ENCODE measurements at places on chromosomes 12 and 14.

DNA sequence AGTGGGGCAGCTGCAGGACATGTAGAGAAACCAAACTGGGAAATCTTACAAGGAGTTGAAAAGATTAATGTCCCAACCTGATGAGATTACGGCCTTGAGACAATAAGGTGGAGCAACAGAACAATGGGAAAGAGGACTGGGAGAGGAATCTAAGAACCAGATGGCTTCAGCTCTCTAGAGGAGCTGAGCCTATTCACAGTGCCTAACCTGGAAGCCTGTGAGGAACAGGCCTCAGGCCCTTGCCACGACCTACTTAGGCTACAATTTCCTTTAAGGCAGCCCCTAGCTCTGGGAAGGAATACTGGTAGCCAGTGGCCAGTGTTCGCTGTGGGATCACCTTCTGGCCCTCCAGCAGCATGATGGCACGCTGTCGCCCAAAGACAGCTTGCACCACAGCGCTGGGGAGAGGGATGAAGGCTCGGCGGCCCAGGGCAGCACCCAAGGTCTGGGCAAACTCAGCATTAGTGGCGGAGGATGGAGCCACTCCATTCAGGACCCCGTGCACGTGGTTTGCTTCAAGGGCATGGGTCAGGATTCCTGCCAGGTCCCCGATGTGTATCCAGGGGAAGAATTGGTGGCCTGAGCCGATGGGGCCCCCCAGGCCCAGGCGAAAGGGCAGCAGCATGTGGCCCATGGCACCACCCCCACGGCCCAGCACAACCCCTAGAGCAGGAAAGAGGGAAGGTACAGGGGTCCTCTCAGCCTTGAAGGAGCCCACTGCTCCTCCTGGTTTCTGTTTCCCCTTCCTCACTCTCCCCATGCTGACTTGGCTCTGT lies 2.6 kb downstream of the SDR39U1 start:
- no peak for DNase-seq

GRCh38 chr14:105525861-105526775 lies at the start of gene TMEM121:
Gene TMEM121, plus strand, starts transcription at chr14:105526583. Its CDS starts 2,252 bp downstream, at chr14:105528835.
- DNase-seq: no peak

- DNase-seq: no peak
Observed at GRCh38 chr12:45348311-45348710, 132.4 kb downstream of the ANO6 start.

GRCh38 chr12:5015711-5016492 lies 27.8 kb upstream of the KCNA5 start:
- no peak for DNase-seq

- DNase-seq: no peak
Observed at GRCh38 chr14:58428118-58428683, 682 bp downstream of the KIAA0586 start.

DNA sequence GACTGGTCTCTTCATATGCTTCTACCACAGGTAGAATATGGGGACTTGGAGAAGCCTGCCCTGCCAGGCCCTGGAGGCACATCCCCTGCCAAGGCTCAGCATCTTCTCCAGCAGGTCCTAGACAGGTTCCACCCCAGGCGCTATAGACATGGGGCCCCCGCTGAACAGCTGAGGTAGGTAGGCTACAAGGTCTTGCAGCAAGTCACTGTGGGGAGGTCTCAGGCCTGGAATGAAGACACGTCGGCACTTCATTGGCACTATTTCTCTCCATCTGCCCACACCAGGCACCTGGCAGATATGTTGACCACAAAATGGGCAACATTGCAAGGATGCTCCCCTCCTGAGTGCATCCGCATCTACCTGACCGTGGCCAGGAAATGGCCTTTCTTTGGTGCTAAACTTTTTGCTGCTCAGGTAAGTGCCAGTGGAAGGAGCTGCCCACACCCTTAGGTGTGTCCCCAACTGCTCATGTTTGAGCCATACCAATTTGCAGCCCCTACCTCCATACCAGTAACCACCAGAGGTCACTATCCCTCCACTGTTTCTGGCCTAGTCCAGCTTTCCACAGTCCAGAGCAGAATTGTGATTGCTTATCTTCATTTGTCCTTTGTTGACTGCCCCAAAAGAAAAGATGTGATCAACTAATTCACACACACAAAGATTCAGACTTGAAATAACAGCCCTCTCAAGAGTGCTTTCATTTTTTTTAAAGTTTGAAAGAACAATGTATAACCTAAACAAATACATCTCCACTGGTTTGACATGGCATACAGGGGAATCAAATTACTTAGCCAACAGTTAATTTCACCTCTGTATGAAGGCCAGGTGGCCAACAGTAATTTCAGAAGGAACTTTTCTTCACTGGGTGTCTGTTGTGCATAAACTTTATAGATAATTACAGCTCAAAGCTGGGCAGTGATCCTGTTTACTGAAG lies 16.1 kb downstream of the PIGH start:
- DNase-seq: no peak

- no peak for DNase-seq
Observed at GRCh38 chr12:117005417-117006046, 93.7 kb downstream of the TESC start.

GRCh38 chr14:97723819-97724218 lies 926.6 kb downstream of the VRK1 start:
- DNase-seq: no peak

- peak; percentile 71 for DNase-seq
Observed at GRCh38 chr12:1453810-1454209, 140.6 kb downstream of the FBXL14 start.

DNA sequence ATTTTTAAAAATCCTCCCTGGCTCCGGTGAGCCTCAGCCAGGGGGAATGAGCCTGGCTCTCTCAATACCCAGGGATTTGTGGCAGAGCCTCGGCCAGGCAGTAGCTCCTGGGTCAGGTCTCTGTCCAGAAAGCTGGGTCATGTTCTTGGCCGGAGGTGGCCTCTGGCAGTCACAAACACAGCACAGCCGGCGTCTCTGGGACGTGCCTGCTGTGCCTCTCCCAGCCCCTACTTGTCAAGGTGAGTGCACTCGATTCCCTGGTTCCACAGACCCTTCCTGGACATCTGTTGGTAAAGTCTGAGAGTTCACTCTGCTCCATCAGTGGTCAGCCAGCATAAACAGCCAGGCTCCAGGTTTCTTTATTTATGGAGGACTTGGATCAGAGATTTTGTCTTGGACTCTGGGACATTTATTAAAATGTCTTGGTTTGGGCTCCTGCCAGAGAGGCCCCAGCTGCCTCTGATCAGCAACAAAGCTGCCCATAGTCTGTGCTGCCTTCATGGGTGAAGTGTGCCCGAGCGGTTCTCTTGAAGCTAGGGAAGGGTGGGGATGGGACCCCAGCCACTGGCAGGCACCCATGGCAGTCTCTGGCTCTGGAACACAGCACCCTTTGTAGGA lies 56.7 kb downstream of the DGLUCY start:
- no peak for DNase-seq

- DNase-seq: no peak
Observed at GRCh38 chr12:111443086-111443485, 37.4 kb downstream of the SH2B3 start.

- no peak for DNase-seq
Observed at GRCh38 chr12:9208229-9208628, at the start of gene PZP. Gene PZP, minus strand, starts transcription at chr12:9208395. Its CDS starts 54 bp downstream, at chr12:9208341.

DNA sequence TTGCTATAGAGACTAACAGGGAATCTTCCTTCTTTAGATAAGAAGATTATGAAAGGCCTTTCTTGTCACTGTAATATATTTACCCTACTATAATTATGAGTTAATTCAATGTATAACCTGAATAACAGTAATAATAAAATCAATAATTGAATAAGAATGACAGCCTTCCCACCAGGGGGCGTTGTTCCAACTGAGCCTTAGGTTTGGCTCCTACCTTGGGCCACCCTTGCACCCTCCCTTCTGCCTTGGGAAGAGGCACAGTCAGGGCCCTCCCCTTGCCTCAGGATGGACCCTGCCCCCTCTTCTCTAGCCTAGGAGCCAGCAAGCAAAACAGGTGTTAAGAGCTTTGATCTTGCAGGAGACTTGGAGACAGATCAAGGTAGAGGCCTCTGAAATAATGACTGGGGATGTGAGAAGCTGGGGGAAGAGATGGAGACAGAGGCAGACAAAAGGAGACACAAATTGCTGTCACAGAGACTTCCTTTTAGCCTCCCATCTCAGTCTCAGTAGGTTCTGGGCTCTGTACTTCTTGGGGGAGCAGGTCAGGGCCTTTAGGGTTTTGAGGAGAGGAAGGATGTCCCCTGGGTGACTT lies 40.1 kb upstream of the CISTR start:
- DNase-seq: no peak

GRCh38 chr14:63287666-63288483 lies 30.9 kb downstream of the GPHB5 start:
- no peak for DNase-seq

Data from NT2/D1 (cell line).